Motor neuron (in vitro differentiated cells): ENCODE measurements at places on chromosomes 16 and 17.
A peak's percentile ranks its signal among the peaks of the same experiment; 100 is the strongest.

DNA sequence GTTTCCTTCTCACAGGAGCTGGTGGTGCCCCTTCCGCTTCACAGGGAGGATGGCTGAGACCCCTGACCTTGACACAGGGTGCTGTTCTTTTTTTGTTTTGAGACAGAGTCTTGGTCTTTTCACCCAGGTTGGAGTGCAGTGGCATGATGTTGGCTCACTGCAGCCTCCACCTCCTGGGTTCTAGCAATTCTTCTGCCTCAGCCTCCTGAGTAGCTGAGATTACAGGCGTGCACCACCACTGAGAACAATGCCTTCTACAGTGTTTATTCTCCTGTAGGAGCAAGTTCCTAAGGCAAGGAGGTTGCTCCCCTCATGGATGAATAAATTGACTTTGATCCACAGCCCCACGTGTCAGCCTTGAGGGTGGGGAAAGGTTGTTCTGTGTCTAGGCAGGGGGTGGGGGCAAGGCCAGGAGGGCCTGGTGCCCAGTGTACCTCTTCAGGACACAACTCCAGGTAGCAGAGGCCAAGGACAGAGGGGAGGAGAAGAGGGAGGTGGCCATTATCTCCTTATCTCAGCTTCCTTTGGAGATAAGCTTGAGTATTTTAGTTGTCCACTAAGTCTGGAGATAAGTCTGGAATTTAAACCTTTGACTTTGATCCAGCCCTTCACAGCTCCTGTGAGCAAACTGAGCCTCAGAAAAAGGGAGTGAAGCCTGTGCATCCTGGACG, 159.4 kb downstream of the SEC14L1 start:
- ATAC-seq: no peak

DNA sequence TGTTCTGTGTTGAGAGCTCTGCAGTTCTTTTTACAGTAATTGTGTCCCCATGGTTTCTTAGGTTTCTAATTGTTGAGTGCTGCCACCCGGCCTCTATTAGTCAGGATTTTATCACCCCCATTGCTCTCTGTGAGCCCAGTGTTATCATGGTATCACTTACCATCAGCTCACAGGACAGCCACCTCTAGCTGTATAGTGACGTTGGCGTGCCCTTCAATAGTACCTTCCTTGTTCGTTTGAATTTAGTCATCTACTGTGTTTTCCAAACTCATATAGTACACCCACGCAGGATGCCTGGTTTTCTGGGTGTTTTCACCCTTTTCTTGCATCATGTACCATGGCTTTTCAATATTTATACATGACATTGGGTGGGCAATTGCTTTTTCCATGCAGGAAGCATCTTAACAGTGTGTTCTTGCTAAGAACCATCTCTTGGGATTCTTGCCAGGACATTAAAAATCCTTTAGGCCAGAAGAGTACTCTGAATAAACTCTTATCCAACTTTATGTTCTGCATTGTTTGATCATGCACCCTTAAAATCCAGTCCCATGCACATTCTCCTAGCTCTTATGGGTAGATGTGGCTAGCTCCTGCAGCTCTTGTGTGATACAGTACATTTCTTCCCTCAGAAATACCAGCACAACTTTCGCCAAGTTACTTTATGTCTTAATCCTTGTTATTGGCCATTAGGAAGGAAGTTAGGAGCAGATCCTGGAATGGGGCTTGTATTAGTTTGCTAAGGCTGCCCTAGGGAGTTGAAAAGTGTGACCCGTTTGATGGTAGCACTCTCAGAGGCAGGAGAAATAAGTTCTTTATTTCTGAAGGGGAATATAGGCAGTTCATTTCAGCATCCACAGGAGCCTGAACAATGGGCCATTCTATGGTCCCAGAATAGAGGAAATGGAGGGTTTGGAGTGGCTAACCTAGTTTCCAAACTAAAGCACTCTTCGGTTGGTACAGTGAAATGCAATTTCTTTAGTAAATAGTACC, 11.3 kb upstream of the ABCA10 start:
- no peak for ATAC-seq

DNA sequence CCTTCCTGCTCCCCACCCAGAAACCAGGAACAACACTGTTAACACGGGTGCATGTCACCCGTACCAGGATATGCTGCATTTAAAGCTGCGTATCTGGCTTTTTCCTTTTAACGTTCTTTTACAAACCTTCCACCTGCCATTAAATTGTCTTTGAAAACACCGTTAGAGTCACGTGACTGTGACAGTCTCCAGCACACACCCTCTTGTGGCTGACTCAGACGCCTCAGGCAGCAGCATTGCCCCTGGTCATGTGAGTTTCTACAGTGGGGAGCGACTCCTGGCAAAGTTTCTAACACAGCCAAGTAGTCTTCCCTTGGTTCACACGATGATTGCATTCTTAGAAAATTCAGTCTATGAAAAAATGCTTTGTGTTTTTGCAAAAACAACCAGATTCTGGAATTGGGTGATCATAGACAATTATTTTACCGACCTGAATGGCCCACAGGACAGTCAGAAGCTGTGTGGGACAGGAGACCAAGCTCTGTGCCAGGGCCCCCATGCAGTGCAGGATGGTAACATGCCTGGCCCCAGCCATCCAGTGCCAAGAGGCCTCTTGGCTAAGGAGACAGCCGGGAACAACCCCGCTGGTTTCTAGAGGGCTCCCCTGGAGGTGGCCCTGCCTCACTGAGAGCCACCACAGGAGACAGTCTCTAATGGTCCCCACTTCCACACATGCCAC, 199.1 kb downstream of the KATNIP start:
- ATAC-seq: peak; percentile 63

DNA sequence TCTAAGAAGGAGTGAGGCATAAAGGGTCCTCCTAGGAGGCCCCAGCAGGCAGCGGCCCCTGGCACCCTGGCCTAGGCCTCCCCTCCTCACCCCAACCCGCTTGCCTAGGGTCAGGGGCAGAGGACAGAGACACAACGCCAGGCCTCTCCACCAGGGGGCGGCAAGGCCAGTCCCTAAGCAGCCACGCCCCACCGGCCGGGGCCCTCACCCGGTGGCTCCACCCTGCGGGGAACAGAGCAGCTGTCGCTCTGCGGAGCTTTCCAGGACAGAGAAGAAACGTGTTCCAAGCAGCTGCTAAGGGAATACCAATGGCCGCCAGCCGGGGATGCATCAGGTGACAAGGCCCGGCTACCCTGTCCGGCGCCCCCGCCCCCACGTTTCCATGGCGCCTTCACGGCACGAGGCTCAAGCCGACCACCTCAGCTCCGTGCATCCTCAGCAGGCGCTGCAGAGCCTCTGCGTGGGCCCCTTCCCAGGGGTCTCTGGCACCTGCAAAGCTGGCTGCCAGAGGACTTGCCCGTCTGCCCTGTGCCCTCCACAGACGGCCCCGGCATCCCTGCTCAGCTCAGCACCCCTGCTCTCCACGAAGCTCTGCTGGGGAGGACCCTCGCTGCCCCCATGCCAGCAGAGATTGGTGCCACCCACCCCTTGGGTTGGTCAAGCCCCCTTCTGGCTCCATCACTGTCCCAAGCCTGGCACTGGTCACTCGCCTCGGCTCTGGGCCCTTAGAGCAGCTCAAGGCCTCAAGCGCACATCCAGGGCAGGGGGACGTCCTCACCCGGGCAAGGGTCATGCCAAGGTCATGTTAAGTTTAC, 5.6 kb downstream of the ZNF598 start:
- peak; percentile 83 for ATAC-seq

- no peak for ATAC-seq
Observed at GRCh38 chr17:57259817-57260216, 3.5 kb downstream of the MSI2 start.

GRCh38 chr16:22659933-22660332, 149.2 kb downstream of the NPIPB5 start:
- ATAC-seq: no peak

DNA sequence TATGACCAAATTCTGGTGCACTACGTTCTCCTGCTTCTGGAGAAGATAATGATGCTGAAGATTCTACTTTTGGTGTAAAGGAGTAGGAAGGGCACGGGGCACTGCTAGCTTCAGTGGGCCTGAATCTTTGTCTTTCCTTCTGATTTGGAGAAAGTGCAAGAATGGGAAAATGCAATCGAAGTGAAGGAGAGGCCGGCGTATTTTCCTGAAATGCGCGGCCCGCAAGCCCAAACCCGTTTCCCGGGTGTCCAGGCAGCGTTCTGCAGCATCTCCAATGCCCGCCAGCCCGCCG, 372 bp upstream of the NDE1 start:
- ATAC-seq: no peak

GRCh38 chr16:24728891-24729242, 584 bp upstream of the TNRC6A start:
- no peak for ATAC-seq

GRCh38 chr16:68236826-68237242, 907 bp upstream of the ESRP2 start:
- ATAC-seq: no peak

DNA sequence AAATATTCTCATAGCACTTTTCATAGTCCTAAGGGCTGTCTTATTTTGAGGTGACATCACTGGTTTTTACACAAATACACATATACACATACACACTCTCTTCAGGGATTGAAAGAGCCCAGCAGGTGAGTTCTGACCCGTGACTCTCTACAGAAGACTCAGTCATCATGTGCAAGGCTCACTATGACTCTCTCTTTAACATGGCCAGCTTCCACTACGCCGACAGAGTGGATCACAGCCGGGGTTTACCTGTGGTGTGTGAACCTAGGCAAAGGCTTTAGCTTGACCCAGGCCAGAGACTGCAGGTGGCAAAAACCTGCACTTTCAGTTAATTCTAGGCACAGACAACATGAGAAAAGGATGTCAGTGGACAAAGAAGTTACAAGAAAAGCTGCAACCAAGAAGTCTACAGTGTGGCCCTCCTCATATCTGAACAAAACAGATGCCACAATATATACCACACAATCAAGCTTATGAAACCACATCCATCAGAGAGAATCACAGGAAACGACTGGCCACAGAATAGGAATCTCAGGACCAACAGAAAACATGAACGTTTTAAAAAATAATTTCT, 56.5 kb downstream of the CYTH1 start:
- no peak for ATAC-seq

- no peak for ATAC-seq
Observed at GRCh38 chr17:5775098-5775497, 190.8 kb upstream of the NLRP1 start.

- no peak for ATAC-seq
Observed at GRCh38 chr17:80811181-80812105, 180.2 kb upstream of the CHMP6 start.

DNA sequence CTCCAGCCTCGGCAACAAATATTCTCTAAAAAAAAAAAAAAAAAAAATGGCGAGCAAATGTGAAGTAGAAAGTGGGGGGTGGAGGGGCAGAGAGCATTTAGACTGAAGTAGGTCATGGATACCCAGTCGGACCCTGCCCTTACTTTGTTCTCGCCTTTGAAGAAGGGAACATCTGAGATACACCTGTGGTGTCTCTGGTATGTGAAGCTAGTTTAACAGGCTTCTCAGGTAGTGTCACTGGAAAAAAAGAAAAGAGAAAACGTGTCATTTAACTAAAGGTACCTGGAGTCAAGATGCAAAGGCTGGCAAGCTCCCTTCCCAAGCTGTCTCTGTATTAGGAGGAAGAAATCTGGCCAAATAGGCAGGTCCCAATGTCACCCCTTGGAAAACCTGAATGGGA, 8.0 kb downstream of the FBF1 start:
- ATAC-seq: no peak

- ATAC-seq: peak; percentile 97
Observed at GRCh38 chr16:27920391-27920891, 143.1 kb downstream of the GSG1L start.

DNA sequence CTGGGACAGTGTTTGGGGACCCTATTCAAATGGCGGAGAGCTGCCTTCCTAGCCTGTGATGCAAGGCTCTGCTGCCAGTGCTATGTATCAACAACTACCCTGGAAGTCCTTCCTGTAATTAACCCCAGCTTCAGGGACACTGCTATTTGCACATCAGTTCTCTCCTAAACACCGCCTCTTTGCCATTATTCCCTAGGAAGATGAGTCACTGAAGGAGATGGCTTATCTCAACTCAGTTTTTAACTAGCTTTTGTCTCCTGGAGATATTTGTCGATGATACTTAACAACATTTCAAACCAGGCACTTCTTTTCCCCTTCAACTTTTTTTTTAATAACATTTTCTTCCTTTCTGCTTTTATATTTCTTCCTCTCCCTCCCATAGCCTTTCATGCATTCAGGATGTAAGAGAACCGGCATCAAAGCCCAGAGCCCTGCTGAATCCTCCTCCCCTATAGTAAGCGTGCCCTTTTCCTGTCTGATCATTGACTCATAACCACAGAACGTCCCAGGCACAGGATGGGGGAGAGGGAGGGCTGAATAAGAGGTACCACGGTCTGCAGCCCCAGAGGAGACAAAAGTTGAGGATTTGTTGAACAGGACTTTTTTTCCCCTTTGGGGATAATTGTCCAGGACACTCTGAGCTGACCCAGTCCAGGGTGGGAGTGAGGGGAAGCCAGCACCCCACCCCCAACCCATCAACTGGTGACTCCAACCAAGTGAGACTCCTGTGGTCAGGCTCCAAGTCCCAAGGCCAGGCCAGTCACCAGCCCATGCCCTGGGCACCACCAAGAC, 387.8 kb upstream of the SALL1 start:
- ATAC-seq: peak; percentile 75

- ATAC-seq: no peak
Observed at GRCh38 chr17:74276051-74276476, 2.0 kb downstream of the DNAI2 start.

DNA sequence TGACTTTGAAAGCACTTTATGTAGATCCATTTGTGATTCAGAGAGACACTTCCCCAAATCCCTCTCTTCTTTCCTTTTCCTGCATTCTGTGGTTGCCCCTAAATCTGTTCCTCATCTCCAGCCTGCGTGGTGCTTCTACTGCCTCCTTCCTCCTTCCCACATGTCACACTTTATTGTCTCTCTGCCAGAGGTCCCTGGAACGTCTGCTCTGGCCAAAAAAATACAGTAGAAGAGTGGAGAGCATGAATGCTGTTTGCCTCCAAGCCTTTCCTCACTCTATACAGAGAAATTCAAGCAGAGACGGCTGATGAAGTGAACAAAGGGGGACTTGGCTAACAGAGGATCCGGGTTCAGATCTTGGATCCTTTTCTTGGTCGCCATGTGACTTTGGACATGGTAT, 22.8 kb upstream of the IRX3 start:
- no peak for ATAC-seq

DNA sequence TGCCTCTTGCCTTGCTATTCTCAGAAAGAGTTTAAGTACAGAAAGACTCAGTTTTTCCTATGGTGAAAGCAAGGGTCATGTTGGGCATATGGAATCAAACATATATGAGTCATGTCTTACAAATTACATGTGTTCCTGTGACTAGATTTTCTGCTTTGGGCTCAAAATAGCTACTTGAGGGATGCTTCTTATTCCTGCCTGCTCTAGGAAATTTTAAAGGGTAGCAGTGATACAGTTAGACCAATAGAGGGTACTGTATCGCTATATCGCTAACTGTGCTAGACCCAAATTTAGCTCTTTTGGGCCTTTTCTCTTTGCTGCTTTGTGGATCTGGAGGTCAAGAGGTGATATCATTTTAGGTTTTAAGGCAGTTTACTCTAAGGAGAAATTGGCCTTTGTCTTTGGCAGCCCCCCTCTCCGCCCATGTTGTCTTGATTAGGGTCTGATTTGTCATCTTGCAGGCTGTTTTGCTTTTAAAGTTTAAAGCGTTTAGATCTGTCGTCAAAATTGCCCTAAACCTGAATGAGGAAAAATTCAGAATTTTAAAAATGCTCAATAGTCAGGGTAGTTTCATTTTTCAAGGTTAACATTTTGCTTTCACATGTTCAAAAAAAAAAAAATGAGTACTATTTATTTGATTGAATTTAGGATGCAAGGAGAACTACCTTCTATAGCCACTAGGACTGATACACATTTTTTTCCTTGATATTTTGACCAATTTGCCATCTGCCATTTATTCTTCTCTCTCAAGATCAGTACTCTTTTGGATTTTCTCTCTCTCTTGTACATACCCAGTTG, 8.8 kb downstream of the NFATC3 start:
- ATAC-seq: peak; percentile 37

GRCh38 chr17:72516772-72517399, 396.1 kb downstream of the SOX9 start:
- ATAC-seq: peak; percentile 61
